ENCODE measurements at places on chromosomes 3 and 15.

DNA sequence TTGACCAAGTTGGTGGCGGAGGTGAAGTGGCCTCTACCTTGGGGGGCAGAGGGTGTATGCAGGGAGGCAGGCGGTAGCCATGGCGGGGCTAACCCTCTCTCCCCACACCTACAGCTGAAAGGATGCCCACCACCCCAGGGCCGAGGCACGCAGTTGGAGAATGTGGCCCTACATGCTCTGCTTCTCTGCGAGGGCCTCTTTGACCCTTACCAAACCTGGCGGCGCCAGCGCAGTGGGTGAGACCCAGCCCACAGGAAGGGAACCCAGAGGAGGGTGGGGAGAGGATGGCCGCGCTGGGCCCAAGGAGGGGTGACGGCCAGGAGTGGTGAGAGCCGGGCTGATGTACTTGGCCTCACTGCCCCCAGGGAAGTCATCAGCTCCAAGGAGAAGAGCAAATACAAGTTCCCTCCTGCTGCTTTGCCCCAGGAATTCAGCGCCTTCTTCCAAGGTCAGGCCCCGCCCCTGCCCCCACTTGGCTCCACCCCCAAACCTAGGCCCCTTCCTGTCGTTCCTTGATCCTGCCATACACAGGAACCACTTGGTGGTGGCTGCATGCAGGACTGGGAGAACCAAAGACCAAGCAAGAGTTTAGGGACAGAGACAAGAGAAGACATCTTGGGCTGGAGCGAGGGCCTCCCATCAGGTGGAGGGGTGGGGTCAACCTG, 9.8 kb downstream of the NBEAL2 start:
- peak; percentile 57 for DNase-seq

GRCh38 chr3:44227632-44228031, 14.1 kb upstream of the TOPAZ1 start:
- DNase-seq = no peak

DNA sequence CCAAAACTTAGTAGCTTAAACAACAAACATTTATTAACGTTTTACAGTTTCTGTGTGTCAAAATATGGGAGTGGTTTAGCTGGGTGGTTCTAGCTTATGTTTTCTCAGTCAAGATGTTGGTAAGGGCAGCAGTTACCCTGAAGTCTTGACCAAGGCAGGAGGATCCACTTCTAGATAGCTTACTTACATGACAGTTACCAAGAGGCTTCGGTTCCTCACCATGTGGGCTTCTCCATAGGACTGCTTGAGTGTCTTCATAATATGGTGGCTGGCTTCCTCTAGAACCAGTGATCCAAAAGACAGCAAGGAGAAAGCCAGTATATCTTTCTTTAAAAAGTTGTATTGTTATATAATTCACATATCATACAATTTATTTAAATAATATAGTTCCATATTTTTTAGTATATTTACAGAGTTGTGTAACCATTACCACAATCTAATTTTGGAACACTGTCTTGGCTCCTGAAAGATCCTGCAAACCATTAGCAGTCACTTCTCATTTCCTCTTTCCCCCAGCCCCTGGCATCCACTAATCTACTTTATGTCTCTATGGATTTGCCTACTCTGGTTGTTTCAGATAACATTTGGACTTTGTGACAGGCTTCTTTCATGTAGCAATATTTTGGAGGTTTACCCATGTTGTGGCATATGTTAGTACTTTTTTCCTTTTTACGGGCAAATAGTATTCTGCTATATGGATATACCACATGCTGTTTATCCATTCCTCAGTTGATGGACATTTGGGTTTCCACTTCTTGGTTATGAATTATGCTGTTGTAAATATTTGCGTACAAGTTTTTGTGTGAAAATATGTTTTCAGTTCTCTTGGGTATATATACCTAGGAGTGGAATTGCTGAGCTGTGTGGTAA, 33.3 kb downstream of the MAPK6 start:
- DNase-seq = no peak

- no peak for DNase-seq
Observed at GRCh38 chr3:127964053-127964452, 49.0 kb downstream of the KBTBD12 start.

GRCh38 chr3:26718315-26718714, 95.7 kb downstream of the LRRC3B start:
- no peak for DNase-seq

- no peak for DNase-seq
Observed at GRCh38 chr3:150611666-150612065, 8.5 kb downstream of the SELENOT start.

DNA sequence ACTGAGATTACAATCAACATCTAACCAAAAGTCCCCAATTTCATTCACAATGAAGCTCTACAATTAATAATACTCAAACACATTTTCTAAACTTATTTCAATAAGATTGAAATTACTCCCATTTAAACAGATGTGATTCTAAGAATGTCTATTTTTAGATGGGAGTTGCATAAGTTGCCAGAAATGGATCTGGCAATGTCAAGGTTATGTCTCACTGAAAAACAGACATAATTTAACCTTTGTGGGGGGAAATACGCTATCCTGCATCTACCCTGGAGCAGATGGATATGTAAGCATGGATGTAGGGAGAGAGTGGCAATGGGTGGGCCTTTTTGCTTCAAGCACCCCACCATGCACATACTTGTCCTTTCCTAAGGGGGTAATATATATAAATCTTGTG, 6.7 kb upstream of the EIF1B start:
- no peak for DNase-seq

GRCh38 chr15:39680868-39681267, 100.0 kb downstream of the THBS1 start:
- no peak for DNase-seq

DNA sequence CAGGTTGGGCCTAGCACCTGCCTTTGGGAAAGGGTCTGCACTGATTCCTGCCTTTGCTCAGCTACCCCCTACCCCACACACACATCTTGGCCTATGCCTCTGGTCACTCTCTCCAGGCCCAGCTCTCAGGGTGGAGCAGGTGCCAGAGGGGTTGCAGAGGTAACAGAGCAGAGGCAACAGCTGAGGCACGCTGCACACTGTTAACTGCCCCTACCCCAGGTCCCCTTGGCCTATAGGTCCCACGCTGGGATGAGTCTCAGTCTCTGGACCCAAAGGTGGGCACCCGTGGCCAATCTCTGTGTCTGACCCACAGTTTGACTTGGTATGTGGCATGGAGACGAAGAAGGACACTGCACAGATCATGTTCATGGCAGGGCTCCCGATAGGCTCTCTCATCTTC, 24.8 kb downstream of the SLC22A14 start:
- DNase-seq = no peak

DNA sequence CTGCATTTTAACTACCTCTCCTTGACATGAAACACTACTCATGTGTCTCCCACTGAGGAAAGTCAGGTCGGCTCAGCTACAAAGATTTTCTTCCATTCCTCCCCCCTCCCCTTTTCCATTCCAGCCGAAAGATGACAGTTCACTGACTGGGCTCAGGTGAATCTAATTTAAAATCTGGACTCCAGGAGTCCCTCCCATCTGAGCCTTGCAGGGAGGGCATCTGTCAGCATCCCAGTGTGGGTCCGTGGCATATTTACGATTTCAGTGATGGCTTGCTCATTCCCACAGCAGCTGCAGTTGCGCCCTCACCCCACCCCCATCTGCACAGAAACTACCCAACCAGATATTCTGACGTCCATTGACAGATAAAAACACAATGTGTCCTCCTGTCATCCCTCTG, 153.7 kb upstream of the ARRDC4 start:
- DNase-seq = no peak

GRCh38 chr15:92409006-92409405, 15.3 kb downstream of the ST8SIA2 start:
- DNase-seq = no peak

- no peak for DNase-seq
Observed at GRCh38 chr3:141259821-141260629, 28.4 kb downstream of the PXYLP1 start.

GRCh38 chr3:197561926-197562325, 6.2 kb upstream of the BDH1 start:
- DNase-seq = no peak

DNA sequence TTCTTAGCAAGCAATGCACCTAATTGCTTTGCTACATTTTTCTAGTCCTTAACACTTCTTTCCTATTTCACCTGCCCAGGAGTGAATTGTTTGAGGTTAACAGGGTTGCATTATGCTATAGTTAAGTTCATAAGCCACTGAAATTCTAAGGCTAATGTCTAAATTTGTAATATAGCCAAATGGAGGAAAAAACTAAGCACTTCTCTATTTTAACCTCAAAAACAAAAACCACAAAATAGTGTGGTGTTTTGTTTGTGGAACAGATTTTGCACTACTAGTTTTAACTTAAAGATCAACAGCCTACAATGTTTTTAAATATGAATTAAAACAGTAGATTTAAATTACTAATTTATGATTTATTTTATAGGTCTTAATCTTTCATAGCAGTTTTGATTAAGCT, 5.5 kb downstream of the ATOSA start:
- no peak for DNase-seq

GRCh38 chr3:178982137-178982536, 89.5 kb downstream of the ZMAT3 start:
- no peak for DNase-seq

- no peak for DNase-seq
Observed at GRCh38 chr3:141386126-141386488, 17.8 kb downstream of the ZBTB38 start.

DNA sequence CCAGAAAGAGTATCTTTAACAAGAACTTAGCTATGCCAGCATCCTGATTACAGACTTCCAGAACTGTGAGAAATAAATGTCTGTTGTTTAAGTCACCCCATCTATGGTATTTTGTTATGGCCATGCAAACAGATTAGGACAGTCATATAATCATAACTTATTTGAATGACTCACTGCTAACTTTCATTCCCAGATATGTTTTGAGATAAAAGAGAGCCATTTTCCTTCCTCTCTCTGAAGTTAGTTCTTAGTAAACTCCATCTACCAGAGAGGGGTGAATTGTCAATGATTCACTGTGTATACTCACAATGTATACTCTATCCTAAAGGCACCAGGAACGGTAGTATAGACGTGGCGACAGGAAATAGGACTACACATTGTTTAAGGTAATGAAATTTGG, 179.4 kb upstream of the DPH6 start:
- no peak for DNase-seq

Measured in H9 (cell line).